H9 (cell line): ENCODE measurements at places on chromosomes 5 and 9.

- DNase-seq, result peak; percentile 68
Observed at GRCh38 chr5:172715931-172716682, 54.9 kb downstream of the DUSP1 start.

- no peak for DNase-seq
Observed at GRCh38 chr5:180193749-180194375, 15.1 kb downstream of the RASGEF1C start.

DNA sequence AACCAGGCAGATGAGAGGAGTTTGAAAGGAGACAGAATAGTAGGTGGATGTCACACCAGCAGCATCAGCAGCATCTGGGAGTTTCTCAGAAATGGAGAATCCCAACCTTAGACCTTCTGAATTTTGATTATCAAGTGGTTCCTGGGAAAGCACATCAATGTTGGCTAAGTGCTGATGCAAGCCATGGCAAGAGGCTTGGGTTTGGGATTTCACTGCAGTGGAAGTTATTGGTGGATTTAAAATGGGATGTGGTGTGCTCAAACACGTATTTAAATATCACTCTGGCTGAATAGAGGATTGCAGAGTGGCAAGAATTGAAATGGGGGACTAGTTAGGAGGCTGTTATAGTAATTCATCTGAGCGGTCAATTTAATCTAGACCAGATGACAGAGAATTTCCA, 387.8 kb upstream of the WWC1 start:
- DNase-seq, result no peak

- DNase-seq, result no peak
Observed at GRCh38 chr5:113176196-113176595, 199.6 kb downstream of the DCP2 start.

DNA sequence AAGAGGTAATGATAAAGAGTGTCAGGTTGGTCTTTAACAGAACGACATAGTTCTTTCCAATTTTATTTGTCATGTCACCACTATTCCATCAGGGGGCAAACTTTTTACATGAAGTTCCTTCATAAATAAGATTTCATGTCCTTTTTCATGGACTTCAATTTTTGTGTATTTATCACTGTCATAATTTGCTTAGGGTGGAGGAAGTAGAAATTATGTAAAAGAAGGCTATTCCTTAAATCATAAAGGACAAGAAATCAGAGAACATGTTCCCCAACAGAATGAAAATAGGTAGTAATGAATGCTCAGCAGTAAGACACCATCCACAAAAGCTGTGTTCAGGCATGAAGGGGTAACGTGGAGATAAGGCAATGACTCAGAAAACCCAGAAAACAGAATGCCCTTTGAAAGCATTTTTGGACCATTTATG, 72.7 kb downstream of the ZFAND5 start:
- no peak for DNase-seq
